ENCODE measurements at places on chromosomes 12 and 14.

- DNase-seq, result no peak
Observed at GRCh38 chr12:78244916-78245507, 414.3 kb downstream of the NAV3 start.

DNA sequence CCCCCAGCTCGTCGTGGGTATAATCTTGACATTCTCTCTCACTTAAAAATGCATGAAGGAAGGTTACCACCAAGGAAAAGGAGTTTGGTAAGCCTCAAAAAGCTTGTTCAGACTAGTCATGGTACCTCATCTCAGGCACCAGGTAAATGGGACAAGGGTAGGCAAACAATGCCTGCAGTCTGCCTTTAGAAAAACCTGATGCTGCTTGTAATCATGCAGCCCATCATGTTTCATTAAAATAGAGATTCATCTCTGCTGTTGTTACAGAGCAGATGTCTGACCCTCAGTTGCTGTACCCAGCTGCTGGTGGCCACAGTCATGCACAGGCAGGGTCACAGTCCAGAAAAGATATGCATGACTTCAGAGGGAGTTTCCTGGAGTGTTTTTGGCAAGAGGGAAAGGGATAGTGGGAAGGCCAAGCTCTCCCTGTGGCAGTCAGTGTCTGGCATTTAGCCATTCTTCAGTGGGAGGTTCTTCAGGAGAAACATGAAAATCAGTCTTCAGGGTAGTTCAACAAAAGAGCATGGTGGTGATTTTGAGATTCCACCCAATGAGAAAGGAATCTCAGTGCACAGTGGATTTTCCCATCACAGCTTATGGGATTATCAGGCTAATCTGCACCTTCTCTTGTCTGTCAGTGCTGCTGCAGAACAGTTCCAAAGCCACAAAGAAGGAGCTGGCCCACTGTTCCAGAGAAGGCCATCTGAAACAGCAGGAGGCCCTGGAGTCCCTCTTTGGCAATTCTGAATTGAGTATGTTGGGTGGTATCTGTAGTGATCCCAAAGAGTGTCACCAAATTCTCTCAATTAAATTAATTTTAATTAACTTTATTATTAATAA, 202.7 kb upstream of the FRMD6 start:
- no peak for DNase-seq

- no peak for DNase-seq
Observed at GRCh38 chr12:103102225-103102744, 144.8 kb downstream of the ASCL1 start.

DNA sequence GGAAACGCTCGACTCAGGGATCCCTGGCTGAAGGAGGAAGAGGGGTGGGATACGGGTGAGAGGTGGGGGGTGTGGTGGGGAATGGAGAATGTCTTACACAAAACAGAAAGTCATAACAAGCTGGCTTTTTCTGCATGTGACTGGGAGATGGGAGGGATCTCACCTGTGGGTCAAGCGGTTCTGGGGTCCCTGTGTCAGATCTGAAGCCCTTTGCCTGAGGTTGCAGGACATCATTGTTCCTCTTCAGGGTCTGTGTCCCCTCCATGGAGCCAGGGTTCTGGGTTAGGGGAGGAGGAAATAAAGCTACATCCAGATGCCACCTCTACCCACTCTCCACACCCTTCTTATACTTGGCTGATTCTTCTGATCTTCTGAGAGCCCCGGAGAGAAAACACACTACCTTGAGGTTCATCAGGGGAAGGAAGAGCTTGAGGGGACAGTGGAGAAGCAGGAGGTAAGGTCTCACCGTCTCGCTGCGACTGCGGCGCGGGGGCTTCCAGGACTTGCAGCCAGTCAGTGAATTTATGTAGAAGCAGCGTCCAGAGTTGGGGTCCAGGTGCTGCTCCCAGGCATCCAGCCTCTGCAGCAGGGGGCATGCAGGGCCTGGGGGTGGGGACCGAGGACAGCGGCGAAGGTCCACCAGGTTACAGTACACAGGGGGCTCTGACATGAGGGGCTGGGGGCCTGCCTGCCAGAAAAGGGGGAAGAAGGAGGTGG, 2.5 kb downstream of the ARHGAP9 start:
- no peak for DNase-seq
